Stimulated activated naive CD8-positive, alpha-beta T cell treated with anti-CD3 and anti-CD28 coated beads, Interleukin-15, amount 100 ng/mL, for 72 hours (primary cell): ENCODE measurements at places on chromosomes 7 and 10.

DNA sequence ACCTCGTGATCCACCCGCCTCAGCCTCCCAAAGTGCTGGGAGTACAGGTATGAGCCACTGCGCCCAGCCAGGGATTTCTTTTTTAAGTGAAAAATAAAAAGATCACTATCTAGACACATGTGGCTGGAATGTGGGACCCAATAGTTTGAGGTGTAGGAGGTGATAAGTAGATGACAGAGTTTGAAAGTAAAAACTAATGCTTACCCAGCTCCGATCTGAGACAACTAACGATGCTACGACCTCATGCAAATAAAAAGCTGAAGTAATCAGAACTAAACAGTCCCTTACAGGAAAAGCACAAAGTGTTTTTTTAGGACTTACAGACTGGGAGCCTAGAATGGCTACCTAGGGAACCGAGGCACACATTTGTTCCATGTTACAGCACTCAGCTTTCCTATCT lies 23.0 kb downstream of the PCGF6 start:
- DNase-seq, result no peak

- no peak for DNase-seq
Measured at GRCh38 chr7:40870108-40870507, 735.3 kb downstream of the SUGCT start.

- no peak for DNase-seq
Measured at GRCh38 chr7:54888734-54889082, 129.7 kb upstream of the SEC61G start.

DNA sequence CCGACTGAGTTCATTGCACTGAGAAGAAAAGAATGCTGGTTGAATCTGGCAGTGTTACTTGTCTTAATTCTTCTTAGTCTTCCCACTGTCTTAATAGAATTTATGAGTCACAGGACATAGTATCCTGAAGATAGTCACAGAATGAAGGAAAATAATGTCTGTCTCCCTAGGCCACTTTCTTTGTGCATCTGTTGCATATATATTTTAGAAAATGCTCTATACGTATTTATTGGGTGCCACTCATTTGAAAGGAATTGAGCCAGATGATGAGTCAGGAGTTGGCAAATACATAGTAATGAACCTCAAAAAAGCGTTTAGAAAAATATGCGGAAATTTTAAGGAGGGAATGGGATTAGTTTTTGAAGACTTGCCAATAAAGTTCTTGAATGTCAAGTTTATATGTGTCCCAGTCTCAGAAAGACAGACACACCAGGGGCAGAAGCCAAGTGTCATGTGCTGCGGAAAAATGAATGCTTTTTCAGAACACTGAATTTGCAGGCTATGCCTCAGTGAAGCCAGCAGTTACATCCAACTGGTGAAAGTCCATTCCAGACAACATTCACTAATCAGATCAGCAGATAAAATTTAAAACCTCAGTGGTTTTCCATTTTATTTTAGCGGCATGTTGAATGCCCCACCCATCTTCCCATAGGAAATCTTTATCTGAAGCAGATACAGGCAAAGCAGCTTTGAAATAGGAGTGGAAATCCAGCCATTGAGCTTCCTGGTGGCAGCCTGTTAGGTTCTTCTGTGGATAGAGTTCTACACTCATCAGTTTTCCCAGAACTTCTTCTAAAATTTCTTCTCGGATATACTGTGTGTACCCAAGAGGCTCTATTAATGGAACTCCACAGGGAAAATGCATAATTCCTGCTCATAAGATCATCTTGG lies 308.4 kb downstream of the BICC1 start:
- no peak for DNase-seq

GRCh38 chr10:77195101-77195500 lies 442.5 kb downstream of the KCNMA1 start:
- no peak for DNase-seq

DNA sequence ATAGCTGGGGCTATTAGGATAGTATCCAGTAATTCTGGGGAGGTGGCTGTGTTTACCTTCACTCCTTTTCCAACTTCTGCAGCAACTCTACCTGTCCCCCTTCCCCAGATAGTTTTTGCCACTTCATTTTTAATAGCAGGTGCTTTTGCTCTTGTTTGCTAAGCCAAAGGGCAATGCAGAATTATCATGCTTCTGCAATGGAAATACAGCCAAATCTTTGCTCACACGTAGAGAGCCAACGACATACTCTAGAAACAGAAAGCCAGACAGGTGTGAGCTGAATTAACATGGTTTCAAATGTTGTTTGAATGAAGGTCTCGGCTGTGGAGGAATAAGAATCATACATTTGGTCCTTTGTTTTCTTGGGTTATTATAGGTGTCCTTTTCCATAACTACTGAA lies 14.4 kb downstream of the PLEKHS1 start:
- no peak for DNase-seq

DNA sequence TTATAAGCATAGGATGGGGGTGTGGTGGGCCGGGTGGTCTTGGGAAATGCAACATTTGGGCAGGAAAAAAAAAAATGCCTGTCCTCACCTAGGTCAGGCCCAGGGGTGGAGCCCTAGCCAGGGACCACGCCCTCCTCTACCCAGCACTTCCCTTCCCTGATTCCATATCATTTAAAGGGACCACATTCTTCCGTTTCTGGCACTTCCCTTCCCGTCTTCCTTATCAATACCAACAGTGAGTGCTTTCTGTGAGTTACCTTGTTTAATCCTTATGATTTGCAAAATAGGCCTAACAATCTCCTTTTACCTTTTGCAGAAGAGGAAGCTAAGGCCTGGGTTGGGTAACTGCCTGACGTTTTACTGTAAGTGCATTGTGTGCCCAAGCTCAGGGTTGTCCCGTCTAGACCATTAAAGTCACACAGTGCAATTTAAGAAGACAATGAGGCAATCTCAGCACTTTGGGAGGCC lies 16.7 kb upstream of the C10orf95 start:
- DNase-seq, result no peak

DNA sequence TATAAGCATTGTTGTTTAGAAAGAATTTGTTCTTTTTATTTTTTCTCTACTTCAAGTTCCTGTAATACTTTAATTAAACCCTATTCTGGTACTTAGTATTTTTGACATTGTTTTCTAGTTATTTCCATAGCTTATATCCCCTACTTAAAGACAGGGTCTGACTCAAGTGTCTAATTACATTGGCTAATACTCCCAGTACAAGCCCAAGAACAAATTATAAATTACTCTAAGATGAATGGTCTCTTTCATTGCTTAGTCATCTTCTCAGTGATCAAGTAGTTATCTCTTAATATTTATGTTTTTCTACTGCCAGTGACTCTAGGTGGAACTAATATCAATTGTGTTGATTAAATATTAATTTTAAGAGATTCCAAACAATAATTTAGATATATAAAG lies 21.6 kb downstream of the AHR start:
- no peak for DNase-seq

- DNase-seq, result no peak
Measured at GRCh38 chr7:149524394-149524793, 26.8 kb upstream of the ZNF746 start.

DNA sequence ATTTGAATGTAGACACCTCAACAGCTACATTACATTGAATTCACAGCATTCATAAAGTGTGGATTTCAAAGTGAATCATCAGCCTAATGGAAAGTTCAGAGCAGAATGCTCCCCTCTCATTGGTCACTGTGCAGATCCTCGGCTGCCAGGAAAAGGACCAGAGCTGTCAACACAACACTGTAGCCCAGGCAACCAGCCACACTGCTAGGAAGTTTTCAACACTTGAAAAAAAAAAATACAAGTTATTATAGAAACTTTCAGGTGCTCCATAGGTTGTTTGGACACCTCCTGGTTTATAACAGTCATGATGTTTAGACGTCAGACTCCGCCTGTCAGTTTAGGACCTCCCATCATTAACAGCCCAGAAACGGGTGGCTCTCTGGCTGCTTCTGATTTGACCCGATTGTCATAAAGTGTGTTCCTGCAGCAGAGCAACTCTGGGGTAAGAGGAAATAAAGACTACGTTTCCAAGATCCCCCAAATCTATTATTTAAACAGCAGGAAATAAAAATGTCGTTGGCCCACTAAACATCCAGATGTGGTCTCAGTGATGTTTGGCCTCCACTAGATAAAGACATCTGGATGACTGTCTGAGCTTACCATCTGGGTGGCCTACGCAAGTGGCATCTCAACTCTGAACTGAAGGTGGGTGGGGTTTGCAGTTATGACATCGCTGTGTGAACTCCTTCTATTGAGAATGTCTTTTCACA lies 117.4 kb downstream of the CABCOCO1 start:
- DNase-seq, result no peak

- DNase-seq, result no peak
Measured at GRCh38 chr10:24444337-24444736, 235.4 kb downstream of the KIAA1217 start.
